T follicular helper cell (primary cell): ENCODE measurements at places on chromosomes 7 and 10.
A peak's percentile ranks its signal among the peaks of the same experiment; 100 is the strongest.

GRCh38 chr10:78196964-78197363 is 163.3 kb downstream of the RPS24 start:
- no peak for DNase-seq

DNA sequence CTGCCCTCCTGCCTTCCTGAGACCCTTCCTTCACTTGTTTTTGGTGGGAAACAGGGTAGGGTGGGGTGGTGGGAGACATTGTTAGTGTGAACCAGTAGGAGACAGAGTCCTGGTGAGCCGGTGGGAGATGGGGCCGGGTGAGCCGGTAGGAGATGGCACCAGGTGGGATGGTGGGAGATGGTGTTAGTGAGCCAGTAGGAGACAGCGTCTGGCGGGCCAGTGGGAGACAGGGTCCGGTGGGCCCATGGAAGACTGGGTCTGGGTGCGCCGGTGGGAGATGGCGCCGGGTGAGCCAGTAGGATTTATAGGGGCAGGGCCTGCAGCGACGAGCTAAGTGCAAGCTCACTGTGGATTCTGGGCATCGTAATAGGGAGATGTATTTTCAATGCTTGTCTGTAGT is 116.8 kb downstream of the TRRAP start:
- no peak for DNase-seq

DNA sequence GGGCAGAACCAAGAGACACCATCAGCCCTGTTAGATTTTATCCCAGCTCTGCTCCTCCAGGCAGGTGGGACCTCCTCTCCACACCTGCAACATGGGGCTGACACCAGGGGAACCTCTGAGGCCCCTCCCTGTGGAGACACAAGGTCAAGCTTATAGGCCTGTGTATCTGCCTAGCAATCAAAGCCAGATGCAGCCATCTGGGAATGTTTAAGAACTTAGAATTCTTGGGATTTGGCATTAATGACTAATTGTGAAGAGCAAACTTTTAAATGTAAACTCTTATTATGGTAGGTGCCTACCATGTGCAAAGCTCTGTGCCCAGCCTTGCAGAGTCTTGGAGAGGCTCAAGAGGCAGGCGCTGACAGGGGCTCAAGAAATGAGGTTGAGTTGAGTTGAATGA is 52.1 kb downstream of the TBATA start:
- no peak for DNase-seq

DNA sequence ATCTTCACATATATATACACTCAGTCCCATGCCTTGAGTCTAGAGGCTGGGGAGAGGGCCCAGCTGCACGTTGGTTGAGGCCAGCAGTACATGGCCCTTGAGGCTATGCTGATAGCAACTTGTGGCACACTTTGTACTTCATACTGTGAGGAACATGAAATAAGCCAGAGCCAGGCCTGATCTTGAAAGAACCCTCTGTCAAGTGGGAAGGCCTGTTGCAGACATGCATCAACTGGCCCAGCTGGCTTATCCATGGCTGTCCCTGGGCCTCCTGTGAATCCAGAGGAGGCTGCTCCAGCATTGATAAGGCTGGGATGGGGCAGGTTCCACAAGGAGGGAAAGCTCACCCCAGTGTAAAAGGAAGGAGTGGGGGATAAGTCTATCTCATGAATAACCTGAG is 140.4 kb downstream of the NRF1 start:
- no peak for DNase-seq

GRCh38 chr7:45570797-45571196 is 3.4 kb upstream of the ADCY1 start:
- DNase-seq, result no peak

DNA sequence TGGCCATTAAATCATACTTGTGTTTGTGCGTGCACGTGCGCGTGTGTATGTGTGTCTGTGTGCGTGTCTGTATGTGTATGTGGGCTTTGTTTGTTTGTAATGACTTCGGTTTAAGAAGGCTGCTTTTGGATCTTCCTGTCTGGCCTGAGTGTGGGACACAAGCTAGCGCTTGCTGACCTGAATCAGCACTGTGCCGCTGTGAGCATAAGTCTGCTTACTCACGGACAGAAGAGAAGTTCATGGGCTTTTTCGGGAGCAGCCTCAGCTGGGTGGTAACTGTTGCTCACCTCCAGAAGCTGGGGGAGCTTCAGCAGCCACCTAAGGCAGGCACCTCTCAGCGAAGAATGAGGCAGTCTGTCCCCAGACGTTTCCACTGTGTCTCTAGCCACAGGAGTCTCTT is 56.1 kb upstream of the TRUB1 start:
- no peak for DNase-seq

DNA sequence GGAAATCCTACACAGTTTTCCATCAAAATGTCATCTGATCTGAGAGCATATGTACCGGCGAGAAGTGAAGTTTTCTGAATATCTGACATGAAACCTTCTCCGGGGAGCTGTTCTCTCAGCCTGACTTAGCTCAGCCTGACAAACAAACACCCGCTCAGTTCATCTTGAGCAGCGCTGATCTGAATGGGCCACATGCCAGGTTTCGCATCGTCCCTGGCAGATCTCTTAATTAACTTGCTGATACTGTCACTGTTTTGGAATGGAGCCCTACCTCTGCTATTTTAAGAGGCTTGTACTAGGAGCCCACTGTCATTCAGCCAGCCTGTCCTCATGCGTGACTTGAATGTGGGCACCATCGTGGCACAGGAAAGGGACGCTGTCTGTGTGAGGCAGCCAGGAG is 109.2 kb downstream of the STRA8 start:
- DNase-seq, result no peak

DNA sequence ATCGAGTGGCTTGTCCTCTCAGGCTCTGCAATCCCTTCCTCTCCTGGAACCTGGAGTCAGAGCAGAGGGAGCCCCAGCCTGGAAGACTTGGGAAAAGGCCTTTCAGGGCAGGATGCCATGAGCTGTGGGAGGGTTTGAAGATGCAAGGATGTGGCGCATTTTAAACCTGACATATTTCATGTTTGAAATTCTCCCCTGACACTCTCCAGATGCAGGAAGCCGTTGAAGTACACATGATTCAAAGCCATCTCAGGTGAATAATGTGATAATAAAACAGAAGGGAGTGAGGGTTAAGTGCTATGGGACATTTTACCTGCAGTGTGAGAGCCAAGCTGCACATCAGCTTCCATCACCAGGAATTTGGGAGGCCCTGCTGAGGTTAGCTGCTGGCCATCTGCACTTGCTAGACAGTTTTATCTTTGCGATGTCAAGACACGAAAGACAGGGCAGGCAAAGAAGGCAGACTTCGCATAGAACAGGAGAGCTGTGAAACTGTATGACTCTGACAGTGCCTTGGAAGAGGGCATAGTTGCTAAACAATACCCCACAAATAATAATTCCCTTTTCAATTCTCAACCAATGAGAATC is 159.1 kb upstream of the GDF10 start:
- no peak for DNase-seq

DNA sequence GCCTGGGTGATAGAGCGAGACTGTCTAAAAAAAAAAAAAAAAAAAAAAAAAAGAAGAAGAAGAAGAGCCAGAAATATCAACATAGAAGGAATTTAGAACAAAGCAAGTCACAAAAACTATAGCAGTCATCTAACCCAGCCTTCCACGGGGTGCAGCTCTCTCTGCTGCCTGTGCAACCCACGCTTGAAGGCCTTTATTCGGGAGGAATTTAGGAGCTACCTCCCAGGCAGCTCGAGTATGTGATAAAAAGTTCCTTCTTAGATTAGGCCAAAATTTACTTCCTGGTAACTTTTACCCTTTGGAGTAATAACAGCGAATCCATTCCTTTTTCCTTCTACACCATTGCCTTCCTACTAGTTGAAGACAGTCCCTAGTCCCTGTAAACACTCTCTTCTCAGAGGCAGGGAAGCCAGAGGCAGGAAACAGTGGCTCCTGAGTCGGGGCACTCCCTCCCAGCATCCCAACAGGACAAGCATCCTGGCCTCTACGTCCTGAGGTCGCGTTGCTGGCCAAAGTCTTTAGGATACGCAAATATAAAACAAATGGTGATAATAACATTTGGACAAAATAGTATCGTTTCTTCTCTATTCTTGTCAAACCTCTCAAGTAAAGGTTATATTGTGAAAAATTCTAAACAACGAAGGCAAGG is 109.3 kb upstream of the KMT2C start:
- no peak for DNase-seq

DNA sequence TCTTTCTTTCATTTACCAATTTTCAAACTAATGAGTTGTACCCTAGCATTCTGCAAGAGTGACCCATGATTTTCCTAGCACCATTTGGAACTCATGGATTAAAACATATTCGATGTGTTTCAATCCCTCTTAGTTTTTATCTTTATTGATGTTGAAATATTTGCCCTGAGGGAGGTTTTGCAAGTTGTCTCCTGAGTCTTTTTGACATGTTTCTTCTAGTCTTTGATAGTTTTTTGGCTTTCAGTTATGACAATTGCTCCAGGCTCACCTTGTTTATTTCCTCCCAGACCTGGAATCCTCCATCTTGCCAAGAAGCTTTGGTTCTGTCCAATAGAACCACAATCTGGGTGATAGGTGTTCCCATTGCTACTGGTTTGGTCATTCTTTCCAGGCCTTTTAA is 327.8 kb downstream of the WDR11 start:
- no peak for DNase-seq

DNA sequence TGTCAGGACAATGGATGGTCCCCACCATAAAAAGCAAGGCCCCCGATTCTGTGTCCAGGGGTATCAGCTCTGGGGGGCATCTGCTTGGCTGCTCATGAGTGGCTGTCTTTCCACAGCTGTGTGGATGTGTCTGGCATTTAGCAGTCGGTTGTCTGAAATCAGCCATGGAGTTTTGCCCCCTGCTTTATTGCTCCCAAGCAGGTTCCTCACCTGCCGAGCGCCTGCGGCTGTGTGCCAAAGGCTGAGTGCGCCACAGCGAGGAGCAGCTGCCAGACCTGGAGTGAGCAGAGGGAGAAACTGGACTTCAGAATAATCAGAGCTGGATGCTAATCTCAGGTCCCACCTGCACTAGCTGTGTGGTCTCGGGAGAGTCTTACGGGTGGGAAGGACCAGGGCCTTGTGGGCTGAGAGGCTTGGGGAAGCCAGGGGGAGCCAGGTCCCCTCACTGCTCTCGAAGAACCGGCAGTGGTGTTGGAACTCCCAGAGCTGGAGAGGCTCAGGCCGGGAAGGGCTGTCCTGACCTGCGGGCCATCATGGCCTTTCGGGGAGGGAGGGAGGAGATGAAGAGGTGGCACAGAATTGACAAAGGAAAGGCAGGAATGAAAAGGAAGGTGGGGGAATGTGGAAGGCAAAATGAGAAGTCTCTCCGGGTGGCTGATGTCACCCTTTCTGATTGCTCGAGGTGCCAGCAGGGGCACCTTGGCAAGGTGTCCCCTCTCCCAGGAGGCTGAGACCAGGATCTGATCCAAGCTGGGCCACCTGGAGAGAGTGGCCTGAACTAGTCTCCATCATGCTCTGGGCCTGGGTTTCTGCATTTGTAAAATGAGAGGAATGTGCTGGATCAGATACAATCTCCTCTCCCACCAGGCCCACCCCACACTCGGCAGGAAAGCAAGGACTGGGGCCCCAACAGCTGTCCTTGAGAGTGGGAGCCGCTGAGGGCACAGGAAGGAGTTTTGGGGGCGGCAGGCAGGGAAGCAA is 30.2 kb upstream of the LEP start:
- no peak for DNase-seq

GRCh38 chr10:31759124-31759798 is 169.4 kb downstream of the ARHGAP12 start:
- peak; percentile 10 for DNase-seq

DNA sequence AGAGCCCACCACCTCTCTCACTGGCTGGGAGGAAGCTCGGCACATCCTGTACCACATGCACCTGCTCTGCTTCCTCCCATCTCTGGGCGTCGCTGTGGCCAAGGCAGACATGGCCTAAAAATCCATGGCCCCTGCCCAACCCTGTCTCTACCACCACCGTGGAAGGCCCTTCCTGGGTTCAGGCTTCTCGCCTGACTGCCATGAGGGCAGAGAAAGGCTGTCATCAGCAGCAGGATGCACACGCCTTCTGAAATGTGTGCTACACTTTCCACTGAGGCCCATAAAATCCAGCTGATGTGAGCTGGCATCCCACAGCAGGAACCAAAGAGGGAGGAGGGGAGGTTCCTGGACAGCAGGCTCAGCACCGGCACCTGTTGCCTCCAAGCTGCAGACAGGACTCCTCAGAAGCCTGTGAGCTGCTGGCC is 93.4 kb downstream of the PTPRN2 start:
- DNase-seq, result no peak

- no peak for DNase-seq
Measured at GRCh38 chr7:52119537-52119936, 802.9 kb upstream of the COBL start.

GRCh38 chr10:90916392-90917237 is 4.3 kb downstream of the ANKRD1 start:
- no peak for DNase-seq

DNA sequence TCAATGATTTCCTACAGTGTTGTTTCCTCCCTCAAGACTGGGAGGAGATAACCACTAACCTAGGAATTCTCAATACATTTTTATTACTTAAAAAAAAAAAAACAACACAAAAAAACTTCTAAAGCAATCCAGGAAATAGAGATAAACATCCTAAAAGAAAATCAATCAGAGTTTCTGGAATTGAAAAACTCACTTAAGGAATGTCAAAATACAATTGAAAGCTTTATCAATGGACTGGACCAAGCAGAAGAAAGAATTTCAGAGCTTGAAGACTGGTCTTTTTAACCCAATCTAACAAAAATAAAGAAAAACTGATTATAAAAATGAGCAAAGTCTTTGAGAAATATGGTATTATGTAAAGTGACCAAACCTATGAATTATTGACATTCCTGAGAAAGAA is 394.1 kb downstream of the XPNPEP1 start:
- no peak for DNase-seq

- DNase-seq, result no peak
Measured at GRCh38 chr7:116101704-116102103, 71.1 kb upstream of the TFEC start.

GRCh38 chr7:152871678-152872060 is 112.1 kb downstream of the ACTR3B start:
- DNase-seq, result no peak

GRCh38 chr7:137879357-137880158 is 32.8 kb upstream of the DGKI start:
- DNase-seq, result no peak

- DNase-seq, result no peak
Measured at GRCh38 chr7:150351587-150352194, 10.3 kb upstream of the RARRES2 start.

GRCh38 chr10:1171586-1171985 is 115.4 kb downstream of the WDR37 start:
- DNase-seq, result no peak

DNA sequence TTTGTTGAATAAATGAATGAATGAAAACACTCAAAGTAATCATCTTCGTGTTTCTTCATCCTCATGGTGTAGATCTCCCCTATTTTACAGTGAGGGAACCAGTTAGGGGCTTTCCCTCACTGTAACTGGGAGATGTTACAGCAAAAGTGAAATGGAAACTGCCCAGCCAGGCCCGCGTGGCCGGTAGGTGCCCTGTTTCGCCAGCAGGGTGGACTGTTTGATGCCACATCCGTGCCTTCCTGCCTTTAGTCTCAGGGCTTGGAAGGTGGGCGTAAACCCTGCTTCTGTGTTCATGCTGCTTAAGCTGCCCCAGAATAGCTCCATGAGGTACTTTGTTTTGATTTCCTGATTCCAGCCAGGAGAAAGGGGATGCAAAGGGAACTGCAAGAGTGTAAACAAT is 268.8 kb downstream of the PLXNA4 start:
- no peak for DNase-seq

- no peak for DNase-seq
Measured at GRCh38 chr7:108283252-108283651, 153.1 kb upstream of the LAMB4 start.

- no peak for DNase-seq
Measured at GRCh38 chr10:66627156-66627555, 298.7 kb upstream of the LRRTM3 start.

GRCh38 chr7:66557214-66558200 is 71.2 kb upstream of the KCTD7 start:
- DNase-seq, result peak; percentile 54

- DNase-seq, result no peak
Measured at GRCh38 chr10:14499601-14499904, 168.8 kb upstream of the FRMD4A start.
